Stimulated activated CD4-positive, alpha-beta T cell treated with anti-CD3 and anti-CD28 coated beads, Interleukin-1b, Interleukin-23, amount 100 ng/mL, for 24 hours (primary cell): ENCODE measurements at places on chromosomes 3 and 15.

DNA sequence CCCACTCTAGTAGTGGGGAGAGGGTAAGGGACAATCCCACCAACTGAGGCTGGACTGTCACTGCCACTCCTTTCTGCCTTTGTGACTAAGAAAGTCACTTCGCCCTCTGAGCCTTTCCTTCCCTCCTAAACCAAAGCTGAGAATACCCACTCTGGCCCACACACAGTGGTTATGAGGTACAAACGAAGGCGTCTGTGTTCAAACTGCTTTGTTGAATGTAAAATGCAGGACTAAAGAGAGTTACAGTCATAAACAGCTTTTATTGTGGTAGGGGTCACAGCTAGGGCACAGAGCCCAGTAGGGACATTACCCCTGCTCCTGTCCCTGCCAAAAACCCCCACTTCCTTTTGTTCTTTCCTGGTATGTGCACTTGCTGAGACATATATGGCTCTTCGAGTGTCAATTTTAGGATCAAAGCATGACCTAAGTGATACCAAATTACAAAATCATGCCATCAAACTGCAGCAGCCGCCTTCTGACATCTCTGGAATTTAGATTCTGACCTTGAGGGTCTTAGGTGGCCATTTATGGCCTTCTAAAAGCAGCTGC is 45.1 kb downstream of the CTDSPL start:
- no peak for DNase-seq

- no peak for DNase-seq
These were observed 51.1 kb downstream of the PSMD6 start for GRCh38 chr3:63972196-63972595.

GRCh38 chr3:152026033-152026556 is 152.7 kb downstream of the SUCNR1 start:
- DNase-seq: no peak

DNA sequence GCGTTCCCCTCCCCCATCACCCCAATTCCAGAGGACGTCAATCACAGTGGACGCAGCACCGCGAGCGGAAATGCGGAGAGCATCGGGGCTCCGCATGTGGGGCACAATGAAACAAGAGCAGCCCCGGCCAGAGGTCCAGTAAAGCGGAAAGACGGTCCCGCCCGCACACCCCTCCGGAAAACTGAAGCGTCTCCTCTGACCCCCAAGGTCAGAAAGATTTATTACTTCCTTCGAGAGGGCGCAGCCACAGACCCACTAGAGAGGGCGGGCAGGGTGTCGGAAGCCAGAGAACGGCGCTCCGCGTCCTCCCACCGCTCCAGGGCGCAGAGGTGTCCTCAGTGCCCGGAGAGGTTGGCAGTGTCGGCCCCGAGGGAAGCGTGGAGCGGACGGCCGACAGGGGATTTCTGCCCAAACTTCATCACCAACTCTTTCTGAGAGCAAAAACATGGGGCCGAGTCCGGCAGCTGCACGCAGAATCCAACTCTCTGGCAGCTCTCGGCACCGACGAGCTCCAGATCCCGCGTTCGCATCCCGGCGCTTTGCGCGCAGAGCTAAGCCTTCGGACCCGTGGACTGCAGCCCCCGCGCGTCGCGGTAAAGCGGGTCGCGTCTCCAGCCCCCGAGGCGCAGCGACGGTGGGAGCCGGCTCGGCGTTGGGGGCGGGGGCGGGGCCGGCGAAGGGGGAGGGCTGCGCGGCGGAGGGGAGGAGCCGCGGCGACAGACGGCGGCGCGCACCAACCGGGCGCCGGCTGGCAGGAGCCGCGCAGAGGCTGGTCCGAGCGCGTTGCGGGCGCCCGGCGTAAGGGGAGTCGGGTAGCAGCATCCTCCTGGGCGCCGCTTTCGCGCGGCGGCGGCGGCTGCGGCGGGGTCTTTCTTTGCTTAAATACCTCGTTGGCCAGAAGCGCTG is at the start of gene CHST2:
Gene CHST2, plus strand, starts transcription at position 763 of the 906 bp plus-strand sequence. CDS start 1,046 bp downstream, outside the sequence.
- no peak for DNase-seq

- DNase-seq: no peak
These were observed 14.4 kb upstream of the CCDC39 start for GRCh38 chr3:180693656-180694055.

- no peak for DNase-seq
These were observed 202.9 kb downstream of the VPS13C start for GRCh38 chr15:61857169-61857829.

DNA sequence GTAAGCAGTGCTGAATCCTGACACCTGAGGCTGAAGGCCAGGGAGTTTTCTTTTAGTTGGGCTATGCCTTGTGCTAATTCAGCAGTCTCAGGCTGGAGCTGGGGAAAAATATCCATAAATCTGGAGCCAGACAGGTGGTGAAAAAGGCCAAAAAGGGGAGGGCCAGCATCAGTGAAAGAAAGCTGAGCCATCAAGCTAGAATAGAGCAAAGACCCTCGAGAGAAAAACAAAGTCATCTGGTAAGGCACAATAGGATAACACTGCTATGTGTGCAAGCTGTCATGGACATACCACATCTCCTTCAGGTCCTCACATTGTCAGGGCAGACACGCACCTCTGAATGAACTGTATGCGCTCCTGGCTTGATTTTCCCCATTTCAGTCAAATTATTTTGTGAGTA is 687.9 kb downstream of the SQOR start:
- DNase-seq: no peak

DNA sequence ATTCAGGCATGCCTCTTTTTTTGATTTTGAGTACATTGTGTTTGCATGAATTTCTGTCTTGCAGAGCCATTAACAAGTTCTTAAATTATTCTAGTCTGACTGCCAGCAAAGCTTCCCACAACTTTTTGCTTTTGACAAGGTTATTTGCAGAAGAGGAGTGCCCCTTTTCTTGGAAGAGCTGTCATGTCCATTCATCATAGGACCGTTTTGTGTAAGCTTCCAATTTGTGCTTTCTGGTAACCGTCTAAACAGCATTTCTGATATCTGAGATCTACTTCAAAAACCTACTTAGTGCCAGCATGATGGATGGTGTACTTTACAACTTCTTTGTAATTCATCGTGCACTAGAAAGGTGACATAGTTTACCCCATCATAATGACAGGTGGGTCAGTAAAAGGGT is 379.7 kb downstream of the NAALADL2 start:
- no peak for DNase-seq

GRCh38 chr3:13199006-13199776 is 126.0 kb upstream of the IQSEC1 start:
- no peak for DNase-seq

DNA sequence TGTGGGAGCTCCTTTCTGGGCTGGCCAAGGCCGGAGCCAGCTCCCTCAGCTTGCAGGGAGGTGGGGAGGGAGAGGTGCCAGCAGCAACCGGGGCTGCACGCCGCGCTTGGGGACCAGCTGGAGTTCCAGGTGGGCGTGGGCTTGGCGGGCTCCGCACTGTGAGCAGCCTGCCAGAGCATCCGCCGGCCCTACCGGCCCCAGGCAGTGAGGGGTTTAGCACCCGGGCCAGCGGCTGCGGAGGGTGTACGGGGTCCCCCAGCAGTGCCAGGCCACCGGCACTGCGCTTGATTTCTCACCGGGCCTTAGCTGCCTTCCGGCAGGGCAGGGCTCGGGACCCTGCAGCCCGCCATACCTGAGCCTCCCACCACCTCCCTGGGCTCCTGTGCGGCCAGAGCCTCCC is 651.0 kb upstream of the ARPP21 start:
- DNase-seq: no peak
